Dermis blood vessel endothelial cell (primary cell): ENCODE measurements at places on chromosomes 7 and 10.

DNA sequence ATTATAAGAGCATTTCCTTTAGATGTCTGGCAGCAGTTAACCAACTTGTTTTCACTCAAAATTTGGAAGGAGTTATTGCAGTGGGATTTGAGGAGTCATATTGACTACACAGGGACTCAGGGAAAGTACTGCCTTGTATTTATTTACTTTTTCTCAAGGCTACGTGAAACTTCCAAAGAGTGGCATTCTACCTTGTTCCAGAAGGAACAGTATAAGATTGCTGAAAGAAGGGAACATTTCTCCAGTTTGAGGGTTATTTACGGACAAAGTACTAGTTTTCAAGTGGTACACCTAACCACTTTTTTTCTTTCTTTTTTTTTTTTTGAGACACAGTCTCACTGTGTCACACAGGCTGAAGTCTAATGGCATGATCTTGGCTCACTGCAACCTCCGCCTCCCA, 5.1 kb downstream of the MORN4 start:
- DNase-seq = no peak

- no peak for DNase-seq
Observed at GRCh38 chr7:127064-127598, 65.2 kb upstream of the FAM20C start.

DNA sequence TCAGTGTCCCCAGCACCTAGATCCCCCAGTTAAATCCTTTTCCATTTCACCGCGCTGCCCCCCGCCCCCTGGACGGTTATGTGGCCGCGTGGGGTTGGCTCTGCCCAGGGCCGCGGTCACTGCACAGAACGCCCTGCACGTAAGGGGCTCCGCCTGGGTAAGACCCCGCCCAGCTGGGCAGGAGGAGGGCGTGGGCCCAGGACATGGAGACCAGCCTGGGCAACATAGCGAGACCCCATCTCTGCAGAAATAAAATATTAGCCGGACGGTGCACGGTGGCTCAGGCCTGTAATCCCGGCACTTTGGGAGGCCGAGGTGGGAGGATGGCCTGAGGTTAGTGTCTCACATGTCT, 650 bp upstream of the ZFAND2A start:
- peak; percentile 25 for DNase-seq

- peak; percentile 93 for DNase-seq
Observed at GRCh38 chr7:48088559-48089045, 463 bp upstream of the UPP1 start.

DNA sequence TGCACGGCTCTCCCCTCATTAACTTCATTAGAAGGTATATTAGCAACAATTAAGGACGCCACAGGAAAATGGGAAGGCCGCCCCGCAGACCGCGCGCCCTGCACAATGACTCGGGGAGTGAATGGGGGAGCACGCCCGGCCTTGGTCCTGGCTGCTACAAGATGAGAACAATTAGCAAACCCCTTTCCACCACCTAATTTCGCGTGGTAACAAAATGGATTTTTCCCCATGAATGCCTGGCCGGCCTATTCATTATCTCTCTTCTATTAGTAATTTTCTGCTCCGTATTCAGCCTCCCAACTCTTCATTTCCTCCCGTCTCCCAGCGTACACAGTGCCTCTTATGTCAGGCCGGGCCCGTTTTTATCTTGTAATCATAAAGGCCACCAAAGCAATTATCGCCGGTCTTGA, 346.9 kb downstream of the DNAJB6 start:
- DNase-seq = no peak

- no peak for DNase-seq
Observed at GRCh38 chr10:75379212-75379724, 22.3 kb downstream of the ZNF503 start.

- no peak for DNase-seq
Observed at GRCh38 chr10:27625452-27626211, 120.0 kb downstream of the MKX start.

- DNase-seq = peak; percentile 63
Observed at GRCh38 chr10:21675157-21675796, 141.2 kb downstream of the MLLT10 start.

DNA sequence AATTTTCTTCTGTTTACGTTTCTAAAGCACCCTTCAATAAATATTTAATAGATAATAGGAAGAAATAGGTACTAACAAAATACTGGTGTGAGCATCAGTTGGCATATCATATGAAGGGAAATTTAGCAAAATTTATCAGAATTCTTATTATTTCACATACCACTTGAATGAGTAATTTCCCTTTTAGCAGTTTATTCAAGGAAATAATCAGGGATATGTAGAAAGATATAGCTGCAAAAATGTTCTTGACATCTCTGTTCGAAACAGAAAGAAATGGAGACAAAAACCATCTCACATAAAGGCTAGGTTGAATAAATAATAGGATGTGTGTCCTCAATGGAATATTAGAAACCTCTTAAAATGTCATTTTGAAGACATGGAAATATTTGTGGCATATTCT, 35.8 kb upstream of the PIP4K2A start:
- peak; percentile 17 for DNase-seq

DNA sequence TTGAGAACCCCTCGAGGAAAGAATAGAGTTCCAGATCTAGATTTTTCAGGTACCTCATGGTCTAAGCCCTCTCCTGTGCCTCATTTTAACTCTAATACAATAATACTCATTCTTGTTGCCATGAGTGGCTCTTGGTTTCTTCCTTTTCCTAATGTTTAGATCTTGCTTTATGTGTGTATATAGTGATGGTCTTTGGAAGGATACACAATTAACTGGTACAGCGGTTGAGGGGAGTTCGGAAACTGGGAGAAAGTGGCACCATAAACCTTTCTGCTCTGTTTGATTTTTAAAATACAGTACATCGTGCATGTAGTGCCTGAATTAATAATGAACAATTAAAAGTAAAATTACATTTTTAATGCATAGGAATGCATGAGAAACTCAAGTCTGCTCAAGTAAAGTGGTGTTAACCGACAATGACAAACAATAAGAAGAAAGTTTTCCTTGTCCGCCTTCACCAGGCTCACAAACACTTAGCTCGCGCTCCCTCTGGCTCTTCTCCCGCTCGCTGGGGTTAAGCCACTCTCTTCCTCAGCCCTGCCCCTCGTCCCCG, 386 bp upstream of the EIF4EBP2 start:
- no peak for DNase-seq

DNA sequence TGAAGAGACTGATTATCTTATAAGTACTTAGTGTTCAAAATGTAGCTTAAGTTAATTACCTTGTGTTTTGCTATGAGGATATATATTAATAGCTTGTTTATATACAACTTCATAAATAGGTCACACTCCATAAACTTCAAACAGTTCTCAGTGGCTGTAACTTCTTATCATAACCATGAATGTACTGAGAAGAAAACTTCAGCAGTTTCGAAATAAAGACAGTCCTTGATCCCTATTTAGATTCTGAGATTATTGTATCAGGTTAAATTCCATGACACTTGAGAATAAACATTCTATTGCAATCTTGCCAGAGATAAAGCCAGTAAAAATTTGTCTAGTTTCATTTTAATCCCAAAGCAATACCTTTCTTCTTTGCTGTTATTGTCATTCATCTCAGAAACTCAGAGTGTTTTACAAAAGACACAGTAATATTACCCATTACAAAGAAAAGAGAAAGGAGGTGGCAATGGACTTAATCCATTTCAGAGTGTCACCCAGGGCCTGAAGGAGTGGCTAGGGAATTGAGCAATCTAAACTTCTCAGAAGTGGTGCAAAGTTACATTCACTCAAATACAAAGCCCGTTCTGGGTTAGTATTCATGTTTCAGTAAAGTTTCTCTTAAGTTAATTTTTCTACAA, 403.6 kb downstream of the SEMA3D start:
- no peak for DNase-seq

GRCh38 chr10:127827354-127828140, 65.2 kb downstream of the CLRN3 start:
- DNase-seq = no peak

DNA sequence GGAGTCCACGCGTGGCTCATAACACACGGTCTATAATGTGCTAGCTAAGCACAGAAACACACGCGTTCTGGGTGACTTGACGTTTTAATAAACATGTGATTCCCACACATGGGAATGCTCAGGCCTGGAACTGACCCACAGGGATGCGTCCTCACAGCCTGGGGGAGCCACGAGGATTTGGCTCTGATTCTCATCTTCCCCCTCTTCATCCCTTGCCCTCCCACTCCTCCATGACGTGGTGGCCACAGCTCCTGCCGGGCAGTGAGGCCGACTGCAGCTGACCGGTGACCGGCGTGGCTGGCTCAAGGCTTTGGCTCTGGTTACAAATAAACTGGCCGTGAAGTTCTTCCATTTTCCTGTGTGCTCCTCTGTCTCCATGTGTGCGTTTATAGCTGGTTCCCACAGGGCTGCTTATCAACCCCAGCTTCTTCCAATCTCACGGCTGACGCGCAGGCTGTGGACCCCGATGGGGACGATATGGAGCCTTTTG, 40.9 kb upstream of the KLF6 start:
- DNase-seq = no peak

DNA sequence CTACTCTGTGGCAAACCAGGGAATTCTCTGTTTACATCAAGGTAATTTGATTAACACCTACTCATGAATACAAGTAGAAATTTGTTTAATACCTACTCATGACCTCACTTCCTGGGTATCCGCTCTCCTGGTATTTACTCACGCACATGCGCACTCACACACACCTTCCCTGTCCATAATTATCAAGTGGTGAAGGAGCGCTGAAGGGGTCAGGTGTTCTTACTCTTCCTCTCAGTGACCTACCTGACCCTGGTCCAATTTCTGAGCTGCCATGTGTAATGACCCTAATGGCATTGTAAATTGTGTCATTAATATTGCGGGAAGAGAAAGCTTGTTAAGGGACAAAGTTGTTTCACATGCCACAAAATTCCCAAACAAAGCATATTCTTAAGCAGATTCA, 41.3 kb upstream of the TRIL start:
- no peak for DNase-seq

- DNase-seq = no peak
Observed at GRCh38 chr7:17269341-17270221, 28.9 kb upstream of the AHR start.

DNA sequence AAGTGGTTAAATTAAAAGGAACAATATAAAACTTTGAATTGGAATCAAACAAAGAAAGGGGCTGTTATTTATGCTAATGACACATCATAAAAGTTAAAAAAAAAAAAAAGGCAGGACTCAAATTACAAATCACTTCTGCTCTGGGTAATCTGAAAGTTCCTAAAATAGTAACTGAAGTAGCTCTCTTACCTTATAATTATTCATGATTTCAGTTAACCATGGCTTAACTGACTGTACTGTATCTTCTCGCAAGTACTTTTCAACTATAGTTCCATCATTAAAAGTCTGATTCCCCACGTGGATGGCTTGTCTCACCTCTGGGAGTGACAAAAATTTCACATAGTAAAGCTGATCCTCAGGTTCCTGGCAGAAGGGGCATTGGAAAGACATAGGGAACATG, 82.5 kb downstream of the CPVL start:
- no peak for DNase-seq

- DNase-seq = no peak
Observed at GRCh38 chr10:43686414-43686813, 37.7 kb upstream of the ZNF32 start.

- DNase-seq = no peak
Observed at GRCh38 chr10:62830679-62831078, 14.5 kb upstream of the EGR2 start.
